Activated T-cell treated with anti-CD3 and anti-CD28 coated beads, Interleukin-2, amount 50 U/mL, for 1 hour (primary cell): ENCODE measurements at places on chromosomes 5 and 9.
A peak's percentile ranks its signal among the peaks of the same experiment; 100 is the strongest.

- DNase-seq = peak; percentile 41
Observed at GRCh38 chr5:172454358-172455086, at the start of gene SH3PXD2B. Gene SH3PXD2B, minus strand, starts transcription at chr5:172454525. Its CDS starts 173 bp downstream, at chr5:172454352.

- no peak for DNase-seq
Observed at GRCh38 chr5:89397096-89397495, 514.1 kb upstream of the MEF2C start.

- no peak for DNase-seq
Observed at GRCh38 chr5:994821-995220, 13.8 kb upstream of the NKD2 start.

DNA sequence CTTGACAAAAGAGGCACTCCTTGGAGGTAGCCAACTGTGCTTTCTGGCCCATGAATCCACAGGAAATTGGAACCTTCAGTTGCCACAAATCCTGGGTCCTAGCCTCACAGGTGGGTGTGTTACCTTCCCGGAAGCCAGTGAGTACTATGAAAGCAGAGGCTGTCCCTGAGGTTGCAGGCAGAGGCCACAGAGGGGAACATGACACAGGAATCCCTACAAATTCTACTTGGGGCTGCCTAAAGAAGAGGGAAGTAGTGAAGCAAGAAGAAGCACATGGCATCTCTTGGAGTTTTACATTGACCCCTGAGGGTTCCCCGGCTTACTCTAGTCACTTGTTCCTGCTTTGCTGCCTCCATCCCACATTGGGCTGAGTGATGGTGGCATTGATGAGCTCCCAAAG lies 2.6 kb downstream of the SLC22A5 start:
- DNase-seq = no peak

DNA sequence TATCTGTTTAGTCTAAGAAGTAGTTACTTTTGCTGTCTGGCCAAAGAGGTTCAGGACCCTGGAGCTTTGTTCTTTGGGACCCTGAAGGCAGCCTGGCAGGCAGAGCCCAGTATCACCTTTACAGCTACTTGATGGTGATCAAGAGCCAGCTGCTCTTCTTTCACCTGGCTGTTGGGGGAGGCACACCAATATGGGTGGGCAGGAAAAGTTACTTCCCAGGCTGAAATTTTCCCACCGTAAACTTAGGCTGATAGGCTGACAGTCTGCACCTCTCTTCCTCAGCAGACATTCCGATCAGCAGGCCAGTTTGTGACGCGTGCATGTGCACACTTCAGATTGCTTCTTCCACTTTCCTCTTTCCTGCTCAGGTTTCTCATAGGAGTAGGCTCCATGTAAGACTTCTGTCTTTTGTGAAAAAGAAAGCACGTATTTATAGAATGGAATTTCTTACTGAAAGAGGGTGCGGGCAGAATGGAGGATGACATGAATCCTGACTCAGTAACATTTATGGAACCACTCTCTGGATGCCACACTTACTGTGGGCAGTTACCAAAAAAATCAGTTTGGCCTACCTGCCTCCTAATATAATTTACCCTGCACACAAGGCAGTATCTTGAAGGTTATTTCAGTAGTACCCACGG lies 223.9 kb upstream of the DMRT1 start:
- no peak for DNase-seq

- peak; percentile 56 for DNase-seq
Observed at GRCh38 chr5:142015781-142016533, 3.1 kb upstream of the GNPDA1 start.

DNA sequence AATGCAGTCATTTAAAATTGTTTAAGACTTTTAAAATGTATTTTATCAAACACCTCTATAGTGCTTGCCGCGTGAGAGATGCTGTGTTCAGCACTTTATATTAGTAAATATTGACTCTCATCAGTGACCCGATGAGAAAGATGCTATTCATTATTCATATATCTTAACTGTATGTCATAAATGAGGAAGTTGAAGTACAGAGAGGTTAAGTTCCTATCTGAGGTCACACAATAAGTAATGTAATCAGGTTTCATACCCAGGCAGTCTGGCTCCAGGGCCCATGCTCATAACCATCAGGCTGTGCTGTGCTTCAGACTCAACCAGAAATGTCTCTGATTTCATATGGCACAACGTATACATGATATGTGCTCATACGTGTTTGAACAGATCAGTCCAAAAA lies 119.0 kb downstream of the SV2C start:
- DNase-seq = no peak

DNA sequence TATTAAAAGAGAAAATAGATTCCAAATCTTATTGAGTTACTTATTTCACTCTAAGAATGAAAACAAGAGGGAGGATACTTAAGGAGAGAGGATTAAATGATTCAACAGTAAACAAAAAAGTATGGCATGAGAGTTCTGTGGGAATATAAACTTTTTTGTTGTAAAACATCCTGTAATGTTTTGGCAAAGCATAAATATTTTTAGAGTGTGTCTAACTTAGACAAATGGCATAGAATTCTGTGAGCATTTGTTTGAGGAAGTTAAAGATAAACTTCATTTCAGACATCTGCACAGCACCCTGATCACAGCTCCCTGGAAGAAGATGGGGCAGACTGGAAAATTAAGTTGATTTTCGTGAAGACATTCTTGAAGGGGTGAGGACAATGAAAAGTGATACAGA lies 246.8 kb upstream of the HAPLN1 start:
- DNase-seq = no peak

DNA sequence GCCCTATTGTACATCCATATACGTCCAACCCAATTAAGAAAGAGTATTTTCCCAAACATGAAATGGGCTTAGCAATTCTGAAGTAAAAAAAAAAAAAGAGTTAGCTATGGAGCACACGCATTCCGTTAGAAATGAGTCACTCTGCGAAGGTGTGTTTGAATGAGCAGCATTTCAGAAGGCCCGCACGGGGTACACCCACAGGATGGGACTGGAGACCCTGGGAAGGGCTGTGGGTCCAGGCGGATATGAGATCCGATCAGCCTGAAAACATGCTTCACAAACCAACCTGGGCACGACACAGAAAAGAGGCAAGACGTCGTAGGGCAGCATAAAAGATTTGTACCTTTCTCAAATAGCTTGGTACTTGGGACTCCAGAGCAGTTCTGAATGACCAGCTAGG lies 173.9 kb upstream of the KLF9 start:
- no peak for DNase-seq

GRCh38 chr9:36559036-36559695 lies 13.5 kb upstream of the MELK start:
- DNase-seq = no peak

- no peak for DNase-seq
Observed at GRCh38 chr5:175357995-175358394, 86.0 kb downstream of the DRD1 start.

- no peak for DNase-seq
Observed at GRCh38 chr9:69895659-69896058, 75.0 kb downstream of the CFAP95 start.

DNA sequence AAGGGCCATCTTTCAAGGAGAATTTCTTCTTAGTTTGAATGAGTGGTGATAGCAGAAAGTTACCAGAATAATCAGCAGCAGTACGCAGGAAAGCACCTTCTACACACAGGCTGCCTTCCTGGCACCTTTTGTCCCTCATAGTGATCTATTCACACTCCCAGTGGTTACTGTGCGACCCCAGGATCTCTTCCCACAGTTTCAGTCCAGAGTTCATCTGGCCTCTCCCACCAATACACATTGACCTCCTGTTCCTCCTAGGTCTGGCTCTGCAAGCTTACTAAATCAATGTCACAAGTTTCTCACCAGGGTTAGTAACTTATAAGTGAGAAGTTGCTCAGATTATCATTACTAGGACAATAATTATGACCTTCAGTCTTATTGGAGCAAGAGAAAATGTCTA lies 99.1 kb upstream of the PIK3R1 start:
- no peak for DNase-seq

DNA sequence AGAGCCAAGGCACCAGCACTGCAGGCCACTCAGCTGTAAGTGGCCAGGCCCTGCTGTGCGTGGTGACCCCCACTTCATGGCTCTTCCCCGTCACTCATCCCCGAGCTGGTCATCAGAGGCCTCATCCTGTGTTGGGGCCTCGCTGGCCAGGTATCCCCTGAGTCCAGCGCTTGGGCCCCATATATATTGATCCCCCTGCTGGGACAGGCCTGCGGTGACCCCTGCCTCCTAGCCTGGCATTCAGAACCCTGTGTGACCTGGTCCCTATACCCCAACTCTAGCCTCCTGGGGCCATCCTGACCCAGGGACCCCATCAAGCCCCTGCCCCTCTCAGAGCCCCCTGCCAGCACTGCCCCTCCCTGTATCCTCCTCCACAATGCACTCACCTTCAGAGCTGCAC lies 12.7 kb downstream of the GBGT1 start:
- no peak for DNase-seq

DNA sequence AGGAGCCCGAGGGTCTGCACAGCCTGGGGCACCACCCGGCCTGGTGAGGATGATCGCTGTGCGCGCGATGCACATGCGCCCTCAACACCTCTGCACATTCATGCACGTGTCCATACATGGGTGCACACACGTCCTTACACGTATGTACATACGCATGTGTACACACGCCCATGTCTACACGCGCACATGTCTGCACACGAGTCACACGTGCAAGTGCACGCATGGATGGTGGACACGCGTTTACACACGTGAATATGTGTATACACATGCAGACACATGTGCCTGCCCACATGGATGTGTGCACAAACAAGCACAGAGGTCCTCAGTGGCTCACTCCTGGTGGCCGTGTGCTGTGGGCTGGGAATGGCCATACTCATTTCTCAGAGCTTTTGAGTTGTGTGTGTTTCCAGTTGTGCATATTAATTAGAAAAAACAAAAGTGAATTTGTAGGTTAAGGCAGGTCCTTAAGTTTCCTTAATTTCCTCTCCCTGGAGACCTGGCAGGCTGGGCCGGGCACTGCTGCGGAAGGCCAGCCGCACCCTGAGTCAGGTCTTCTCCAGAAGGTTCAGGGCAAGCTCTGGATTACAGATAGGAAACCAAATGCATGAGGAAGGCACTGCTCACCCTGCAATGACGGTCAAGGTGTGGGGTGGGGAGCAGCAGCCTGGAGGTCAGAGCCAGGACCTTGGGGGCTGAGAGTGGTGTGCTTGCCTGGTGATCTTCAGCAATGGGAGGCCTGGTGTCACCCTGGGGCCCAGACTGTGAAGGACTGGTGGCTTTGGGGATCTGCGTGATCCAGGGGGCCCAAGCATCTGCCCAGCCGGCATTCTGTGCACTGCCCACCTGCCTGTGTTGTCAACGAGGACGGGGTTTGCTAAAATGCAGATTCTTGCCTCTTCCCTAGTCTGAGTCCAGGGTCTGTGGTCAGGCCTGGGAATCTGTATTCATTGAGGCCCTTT lies 1.3 kb upstream of the RNU6ATAC start:
- DNase-seq = peak; percentile 57

GRCh38 chr5:2805080-2805479 lies 53.6 kb upstream of the IRX2 start:
- DNase-seq = no peak

GRCh38 chr5:80376557-80376956 lies 31.3 kb upstream of the ZFYVE16 start:
- DNase-seq = no peak
